ENCODE measurements at places on chromosomes 13 and 19.

DNA sequence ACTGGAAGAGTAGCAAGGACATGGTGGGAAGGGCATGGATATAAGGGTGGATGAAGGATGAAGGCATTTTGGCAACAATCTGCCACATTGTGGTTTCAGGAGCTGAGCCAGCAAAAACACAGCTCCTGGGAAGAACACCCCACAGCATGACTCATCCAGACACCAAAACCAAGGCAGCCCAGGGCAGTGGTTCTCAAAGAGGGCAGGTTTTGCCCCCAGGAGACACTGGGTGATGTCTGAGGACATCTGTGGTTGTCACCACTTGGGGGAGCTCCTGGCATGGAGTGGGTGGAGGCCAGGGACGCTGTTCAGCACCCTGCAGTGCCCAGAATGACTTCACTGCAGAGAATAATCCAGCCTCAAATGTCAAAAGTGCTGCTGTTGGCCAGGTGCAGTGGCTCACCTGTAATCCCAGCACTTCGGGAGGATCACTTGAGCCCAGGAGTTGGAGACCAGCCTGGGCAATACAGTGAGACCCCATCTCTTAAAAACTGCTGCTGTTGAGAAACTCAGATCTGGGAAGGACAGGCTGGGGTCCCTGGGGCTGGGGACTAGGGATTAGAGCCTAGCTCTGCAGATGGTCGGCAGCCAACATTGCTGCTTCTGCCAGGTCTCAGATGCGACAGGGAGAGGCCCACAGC is 16.1 kb downstream of the ZFR2 start:
- peak; percentile 23 for DNase-seq

DNA sequence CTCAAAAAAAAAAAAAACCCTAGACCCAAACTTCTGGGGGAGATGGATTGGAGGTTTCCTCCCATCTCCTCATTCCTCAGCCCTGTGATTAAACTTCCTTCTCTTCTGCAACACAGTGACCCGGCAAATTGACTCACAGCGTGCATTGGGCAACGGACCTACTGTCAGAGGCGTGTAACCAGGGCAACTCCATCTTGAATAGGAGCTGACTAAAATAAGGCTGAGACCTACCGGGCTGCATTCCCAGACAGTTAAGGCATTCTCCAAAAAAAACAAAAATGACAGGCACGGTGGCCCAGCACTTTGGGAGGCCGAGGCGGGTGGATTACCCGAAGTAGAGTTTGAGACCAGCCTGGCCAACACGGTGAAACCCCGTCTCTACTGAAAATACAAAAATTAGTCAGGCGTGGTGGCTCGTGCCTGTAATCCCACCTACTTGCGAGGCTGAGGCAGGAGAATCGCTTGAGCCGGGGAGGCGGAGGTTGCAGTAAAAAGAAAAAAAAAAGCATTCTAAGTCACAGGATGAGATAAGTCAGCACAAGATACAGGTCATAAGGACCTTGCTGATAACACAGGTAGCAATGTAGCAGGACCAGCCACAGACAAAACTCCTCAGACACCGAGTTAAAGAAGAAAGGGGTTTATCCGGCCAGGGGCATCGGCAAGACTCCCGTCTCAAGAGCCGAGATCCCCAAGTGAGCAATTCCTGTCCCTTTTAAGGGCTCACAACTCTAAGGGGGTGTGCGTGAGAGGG is 5.4 kb upstream of the NLRP7 start:
- DNase-seq, result no peak

DNA sequence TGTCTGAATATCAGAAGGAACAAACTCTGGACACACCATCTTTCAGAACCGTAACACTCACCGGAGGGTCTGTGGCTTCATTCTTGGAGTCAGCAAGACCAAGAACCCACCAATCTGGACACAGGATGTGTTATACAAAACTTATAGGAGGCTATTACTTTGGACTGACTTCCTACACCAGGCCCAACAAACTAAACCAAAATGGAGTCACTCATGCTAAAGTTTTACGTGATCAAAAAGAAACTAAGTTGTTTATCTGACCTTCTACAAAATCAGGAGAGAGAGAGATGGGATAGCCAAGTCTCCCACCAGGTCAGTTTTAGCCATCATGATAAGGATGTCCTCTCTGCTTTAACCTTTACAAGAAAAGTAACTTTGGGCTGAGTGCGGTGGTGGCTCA is 3.2 kb upstream of the RAB11B start:
- no peak for DNase-seq

GRCh38 chr19:53865918-53866864 is 1.5 kb upstream of the MYADM start:
- DNase-seq, result peak; percentile 53

DNA sequence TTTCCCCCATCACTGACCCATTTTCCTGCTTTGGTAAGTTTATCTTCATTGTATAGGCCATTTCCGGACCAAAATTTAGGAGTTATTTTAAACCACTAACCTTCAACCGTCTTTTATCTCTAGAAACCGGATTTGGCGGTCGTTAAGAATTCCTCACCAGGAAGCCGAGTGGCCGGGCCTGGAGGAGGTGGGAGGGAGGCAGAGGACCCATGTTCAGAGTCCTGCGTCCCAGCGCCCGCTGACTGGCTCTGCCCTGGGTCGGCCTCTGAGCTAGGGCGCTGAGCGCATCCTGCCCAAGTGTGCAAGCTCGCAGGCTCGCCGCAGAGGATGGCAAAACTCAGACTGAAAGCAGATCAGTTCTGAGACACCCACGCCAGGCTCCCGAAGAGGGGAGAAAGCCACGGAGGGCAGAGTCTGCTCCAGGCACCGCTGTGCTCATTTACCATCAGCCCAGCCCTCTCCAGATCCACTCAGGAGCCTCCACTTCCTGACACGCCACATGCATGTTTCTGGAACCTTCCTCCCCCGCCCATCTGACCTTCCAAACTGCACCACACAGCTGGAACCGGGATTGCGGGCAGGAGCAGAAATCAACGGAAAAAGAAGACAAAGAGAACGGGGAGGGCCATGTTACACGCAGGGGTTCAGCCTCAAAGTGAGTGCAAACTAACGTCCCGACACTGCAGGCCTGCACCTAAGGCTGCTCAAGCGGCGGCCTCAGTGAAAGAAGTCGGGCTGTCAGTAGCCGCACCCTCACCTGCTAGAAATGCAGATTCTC is 8.3 kb downstream of the COL4A1 start:
- DNase-seq, result no peak

DNA sequence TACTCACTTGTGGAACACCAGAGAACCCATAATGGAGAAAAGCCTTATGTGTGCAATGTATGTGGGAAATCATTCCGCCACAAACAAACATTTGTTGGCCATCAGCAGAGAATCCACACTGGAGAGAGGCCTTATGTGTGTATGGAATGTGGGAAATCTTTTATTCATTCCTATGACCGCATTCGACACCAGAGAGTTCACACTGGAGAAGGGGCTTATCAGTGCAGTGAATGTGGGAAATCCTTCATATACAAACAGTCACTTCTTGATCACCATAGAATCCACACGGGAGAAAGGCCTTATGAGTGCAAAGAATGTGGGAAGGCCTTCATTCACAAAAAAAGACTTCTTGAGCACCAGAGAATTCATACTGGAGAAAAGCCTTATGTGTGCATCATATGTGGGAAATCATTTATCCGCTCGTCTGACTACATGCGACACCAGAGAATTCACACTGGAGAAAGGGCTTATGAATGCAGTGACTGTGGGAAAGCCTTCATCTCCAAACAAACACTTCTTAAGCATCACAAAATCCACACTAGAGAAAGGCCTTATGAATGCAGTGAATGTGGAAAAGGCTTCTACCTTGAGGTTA is 10.9 kb downstream of the ZNF549 start:
- no peak for DNase-seq

DNA sequence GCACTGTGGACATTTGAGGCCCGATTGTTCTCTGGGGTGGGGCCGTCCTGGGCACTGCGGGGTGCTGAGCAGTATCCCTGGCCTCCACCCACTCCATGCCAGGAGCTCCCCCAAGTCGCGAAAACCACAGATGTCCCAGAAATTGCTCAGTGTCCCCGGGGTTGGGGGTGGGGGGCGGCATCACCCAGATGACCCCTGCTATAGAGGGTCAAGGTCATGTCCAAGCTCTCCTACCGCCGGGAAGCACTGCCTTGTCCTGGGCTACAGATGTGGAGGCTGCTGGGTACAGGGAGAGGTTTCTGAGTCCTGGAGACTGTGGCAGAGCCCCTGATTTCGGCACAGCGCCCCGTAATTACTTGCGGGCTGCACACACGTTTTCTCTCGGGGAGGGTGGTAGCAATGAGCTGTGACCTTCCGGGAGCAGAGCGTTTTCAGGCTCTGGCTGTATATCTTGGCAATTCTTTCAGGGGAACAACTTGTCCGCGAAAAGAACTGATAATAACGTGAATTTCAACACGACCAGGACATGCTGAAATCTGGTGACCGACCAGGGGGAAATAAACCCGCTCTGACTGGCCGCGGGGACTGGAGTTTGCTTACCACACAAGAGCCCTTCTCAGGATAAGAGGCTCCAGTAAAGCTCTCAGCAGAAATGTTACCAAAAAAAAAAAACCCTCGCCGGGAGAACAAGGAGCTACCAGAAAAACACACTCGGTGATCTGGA is 68.1 kb downstream of the GNG7 start:
- DNase-seq, result no peak

- DNase-seq, result no peak
Measured at GRCh38 chr19:42153672-42154433, 21.6 kb upstream of the POU2F2 start.

DNA sequence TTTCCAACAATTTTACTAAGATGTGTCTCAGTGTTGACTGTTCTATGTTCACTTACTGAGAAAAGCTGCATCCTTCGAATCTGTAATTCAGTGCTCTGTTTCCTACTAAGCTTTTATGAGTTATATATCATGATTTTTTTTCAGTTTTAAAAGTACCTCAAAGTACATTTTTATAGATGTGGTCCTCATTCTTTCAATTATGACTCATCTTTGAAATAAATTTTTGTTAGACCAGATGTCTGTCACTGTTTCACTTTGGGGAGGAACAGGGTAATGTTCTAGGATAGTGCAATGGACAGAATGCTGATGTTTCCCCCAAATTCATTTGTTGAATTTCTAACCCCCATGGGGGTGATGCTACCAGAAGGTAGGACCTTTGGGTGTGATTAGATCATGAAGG is 74.8 kb downstream of the NALCN start:
- no peak for DNase-seq

- DNase-seq, result no peak
Measured at GRCh38 chr13:48576448-48577010, 43.6 kb upstream of the RCBTB2 start.

DNA sequence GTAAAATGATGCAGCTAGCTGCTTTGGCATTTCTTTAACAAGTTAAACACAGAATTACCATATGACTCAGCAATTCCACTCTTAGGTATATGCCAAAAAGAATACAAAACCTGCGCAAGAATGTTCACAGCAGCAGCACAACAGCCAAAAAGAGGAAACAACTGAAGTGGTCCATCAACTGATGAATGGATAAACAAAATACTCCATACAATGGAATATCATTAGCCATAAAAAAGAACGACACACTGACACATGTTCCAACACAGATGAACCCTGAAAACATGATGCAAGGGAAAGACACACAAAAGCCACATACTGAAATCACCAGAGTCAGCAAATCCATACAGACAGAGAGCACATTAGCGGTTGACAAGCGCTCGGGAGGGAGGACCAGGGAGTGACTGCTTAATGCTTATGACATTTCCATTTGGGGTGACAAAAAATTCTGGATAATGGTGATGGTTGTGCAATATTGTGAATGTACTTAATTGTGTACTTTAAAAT is 3.0 kb downstream of the PCID2 start:
- no peak for DNase-seq

- no peak for DNase-seq
Measured at GRCh38 chr13:79452239-79452913, 28.6 kb upstream of the NDFIP2 start.

DNA sequence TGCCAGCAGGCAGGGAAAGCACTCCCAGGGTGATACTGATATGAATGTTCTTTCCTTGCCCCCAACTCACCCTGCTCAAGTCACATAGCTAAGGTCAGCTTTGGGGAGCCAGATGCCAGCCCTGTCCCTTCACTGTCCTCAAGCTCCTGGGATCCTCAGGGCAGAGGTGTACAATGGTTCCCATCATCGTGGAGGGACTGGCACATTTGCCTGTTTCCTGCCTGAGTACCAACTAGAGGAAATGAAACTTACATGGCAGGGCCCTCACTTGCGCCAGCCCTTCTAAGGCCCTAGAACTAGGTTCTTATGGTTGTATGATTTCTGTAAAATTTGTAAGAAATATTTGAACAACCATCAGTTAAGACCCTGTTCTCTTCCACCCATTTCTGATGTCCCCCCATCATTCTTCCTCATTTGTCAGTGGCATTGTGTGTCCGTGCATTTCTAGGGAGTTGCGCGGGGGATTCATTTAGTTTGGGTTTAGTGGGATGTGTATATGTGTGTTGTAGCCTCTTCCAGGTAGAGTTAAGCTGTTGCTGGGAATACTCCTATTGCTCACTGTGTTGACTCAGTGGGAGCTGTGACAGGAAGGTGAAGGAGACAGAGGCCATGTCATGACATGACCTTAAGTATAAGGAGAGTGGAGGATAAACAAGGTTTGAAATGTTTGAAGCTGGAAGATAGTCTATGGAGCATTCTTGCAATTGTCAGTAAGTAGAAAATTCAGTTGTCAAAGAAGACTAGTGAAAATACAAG is 41.3 kb upstream of the RCBTB2 start:
- no peak for DNase-seq

GRCh38 chr13:27826379-27827353 is 34.4 kb downstream of the GSX1 start:
- peak; percentile 69 for DNase-seq

DNA sequence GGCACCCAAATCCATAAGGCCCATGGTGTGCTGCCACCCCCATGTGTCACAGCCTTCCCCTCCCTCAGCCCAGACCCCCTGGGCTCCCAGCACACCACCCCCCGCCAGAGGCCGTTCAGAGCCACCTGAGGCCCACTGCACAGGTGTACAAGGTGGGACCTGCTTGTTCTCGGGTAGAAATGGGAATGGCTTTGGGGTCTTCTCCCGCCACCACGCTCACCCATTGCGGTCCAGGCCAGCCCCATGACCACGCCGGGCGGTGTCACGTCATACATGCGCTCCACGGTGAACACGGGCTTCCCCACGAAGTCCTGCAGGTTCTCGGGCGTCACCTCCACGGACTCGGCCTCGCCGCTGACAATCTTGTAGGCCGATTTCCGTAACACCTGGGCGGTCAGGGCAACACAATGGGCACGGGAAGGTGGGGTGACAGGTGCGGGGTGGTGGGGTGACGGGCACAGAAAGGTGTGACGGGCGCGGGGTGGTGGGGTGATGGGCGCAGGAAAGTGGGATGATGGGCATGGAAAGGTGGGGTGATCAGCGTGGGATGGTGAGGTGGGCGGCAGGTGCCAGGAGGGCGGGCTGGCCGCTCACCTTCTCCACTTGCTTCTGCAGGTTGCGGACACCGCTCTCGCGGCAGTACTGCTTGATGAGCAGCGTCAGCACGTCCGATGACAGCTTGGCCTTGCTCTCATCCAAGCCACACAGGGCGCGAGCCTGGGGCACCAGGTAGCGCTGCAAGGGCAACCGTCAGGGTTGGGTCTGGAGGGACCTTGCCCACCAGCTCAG is 4.3 kb downstream of the RPL36 start:
- no peak for DNase-seq

- DNase-seq, result no peak
Measured at GRCh38 chr19:14746886-14747285, 31.5 kb downstream of the ADGRE2 start.
